Endothelial cell of umbilical vein (primary cell): ENCODE measurements at places on chromosomes 5 and 9. TPM values are rescaled to one million over a fixed set of nuclear protein-coding genes. Genes with fewer than 3 reads are reported as not detected.

The HTR1A gene
- not detected in 2 replicates for total RNA-seq

The TAF7 gene
- total RNA-seq = 55.0 and 62.0 TPM in 2 replicates

The STXBP1 gene
- total RNA-seq = 50.5 and 51.3 TPM in 2 replicates

The PCDHB1 gene
- total RNA-seq = not detected in 2 replicates

The ARL14EPL gene
- 0.58 TPM in 1 of 2 replicates, not detected in the other for total RNA-seq

The AP3B1 gene
- 46.5 and 46.7 TPM in 2 replicates for total RNA-seq

The IQGAP2 gene
- total RNA-seq = 4.7 and 5.7 TPM in 2 replicates

The ZNF483 gene
- 1.8 and 2.0 TPM in 2 replicates for total RNA-seq

The HRCT1 gene
- 1.2 and 5.2 TPM in 2 replicates for total RNA-seq

- H3K36me3 ChIP-seq = no peaks in the 10 kb centered on the region
- no peak overlapping the region for H3K27ac ChIP-seq
- no peak overlapping the region for H3K4me3 ChIP-seq
- H3K4me1 ChIP-seq = peaks cover 19% of the 10 kb centered on the region
- DNase-seq = no peak
- H3K27me3 ChIP-seq = no peaks in the 10 kb centered on the region
Measured at GRCh38 chr5:95709967-95710650, 21.0 kb upstream of the RHOBTB3 start.

- H3K27me3 ChIP-seq = no peaks in the 10 kb centered on the region
- H3K27ac ChIP-seq = no peak overlapping the region
- H3K4me3 ChIP-seq = no peak overlapping the region
- no peak for DNase-seq
Measured at GRCh38 chr9:10339152-10339551, 273.6 kb downstream of the PTPRD start.

GRCh38 chr5:62083247-62083646 lies 222.8 kb upstream of the KIF2A start:
- H3K27ac ChIP-seq = no peak overlapping the region
- H3K27me3 ChIP-seq = peaks cover 2% of the 10 kb centered on the region
- H3K4me3 ChIP-seq = no peak overlapping the region
- no peaks in the 10 kb centered on the region for H3K4me1 ChIP-seq

- H3K27me3 ChIP-seq = no peaks in the 10 kb centered on the region
- no peak overlapping the region for H3K27ac ChIP-seq
- no peak overlapping the region for H3K4me3 ChIP-seq
- no peaks in the 10 kb centered on the region for H3K36me3 ChIP-seq
- DNase-seq = no peak
- no peaks in the 10 kb centered on the region for H3K4me1 ChIP-seq
Measured at GRCh38 chr9:103041961-103042360, 46.8 kb downstream of the CYLC2 start.

DNA sequence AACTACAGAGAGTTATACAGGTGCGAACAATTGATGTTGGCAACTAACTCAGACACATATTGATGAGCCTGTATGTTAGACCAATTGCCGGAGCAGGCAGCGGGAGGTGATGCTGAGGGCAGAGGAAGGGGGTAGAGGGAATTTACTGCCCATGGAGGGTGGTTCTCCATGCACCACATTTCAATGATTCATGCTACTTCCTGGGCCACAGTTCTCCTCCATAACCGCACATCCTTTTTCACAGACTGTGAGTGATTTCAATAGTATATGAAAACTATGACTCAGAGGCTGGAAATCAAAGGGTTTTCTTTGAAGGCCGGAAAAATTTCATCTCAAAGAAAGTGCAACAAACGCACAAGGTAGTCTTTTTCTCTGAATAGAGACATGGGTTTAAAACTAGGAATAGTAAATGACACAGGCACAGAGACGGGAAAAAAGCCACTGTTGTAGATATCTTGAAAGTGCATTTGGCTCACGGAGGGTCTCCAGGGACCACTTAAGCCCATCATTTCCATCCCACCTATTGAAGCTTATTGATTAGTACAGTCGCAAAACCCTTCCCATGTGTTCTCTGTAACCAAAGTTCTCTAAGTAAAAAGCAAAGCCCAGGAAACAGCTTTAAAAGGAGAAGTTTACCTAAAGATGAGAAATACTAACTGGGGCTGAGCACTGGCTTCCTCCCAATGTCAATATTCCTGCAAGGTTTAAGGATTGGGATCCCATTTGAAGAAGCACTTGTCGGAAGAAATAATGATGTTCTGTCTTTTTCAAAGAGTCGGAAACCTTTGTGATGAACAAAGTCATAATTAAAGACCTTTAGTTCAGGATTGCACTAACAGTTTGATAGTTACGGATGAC lies 28.0 kb upstream of the ADAM19 start:
- H3K27me3 ChIP-seq = no peaks in the 10 kb centered on the region
- DNase-seq = peak; percentile 50
- peaks cover 18% of the 10 kb centered on the region for H3K4me1 ChIP-seq
- H3K27ac ChIP-seq = peak overlapping the region; percentile 20
- H3K36me3 ChIP-seq = no peaks in the 10 kb centered on the region
- H3K4me3 ChIP-seq = no peak overlapping the region

GRCh38 chr5:134224888-134225779 lies 739 bp downstream of the PPP2CA start:
- peak overlapping the region; percentile 96 for H3K27ac ChIP-seq
- H3K27me3 ChIP-seq = no peaks in the 10 kb centered on the region
- H3K4me3 ChIP-seq = peak overlapping the region; percentile 91
- H3K36me3 ChIP-seq = peaks cover 3% of the 10 kb centered on the region

GRCh38 chr5:51495672-51496071 lies 112.4 kb downstream of the ISL1 start:
- peak; percentile 19 for DNase-seq
- no peaks in the 10 kb centered on the region for H3K36me3 ChIP-seq
- no peaks in the 10 kb centered on the region for H3K4me1 ChIP-seq
- no peak overlapping the region for H3K27ac ChIP-seq
- H3K4me3 ChIP-seq = no peak overlapping the region

GRCh38 chr9:114366334-114367128 lies 21.3 kb downstream of the AKNA start:
- no peaks in the 10 kb centered on the region for H3K27me3 ChIP-seq
- H3K36me3 ChIP-seq = peaks cover 29% of the 10 kb centered on the region
- no peak for DNase-seq

- no peak for DNase-seq
- no peaks in the 10 kb centered on the region for H3K36me3 ChIP-seq
- no peaks in the 10 kb centered on the region for H3K27me3 ChIP-seq
- no peaks in the 10 kb centered on the region for H3K4me1 ChIP-seq
- no peak overlapping the region for H3K27ac ChIP-seq
- H3K4me3 ChIP-seq = no peak overlapping the region
Measured at GRCh38 chr5:68049053-68049713, 166.4 kb upstream of the PIK3R1 start.

GRCh38 chr5:125142458-125142857 lies 396.0 kb upstream of the ZNF608 start:
- no peaks in the 10 kb centered on the region for H3K27me3 ChIP-seq
- H3K36me3 ChIP-seq = no peaks in the 10 kb centered on the region
- no peak overlapping the region for H3K27ac ChIP-seq
- DNase-seq = peak; percentile 50

DNA sequence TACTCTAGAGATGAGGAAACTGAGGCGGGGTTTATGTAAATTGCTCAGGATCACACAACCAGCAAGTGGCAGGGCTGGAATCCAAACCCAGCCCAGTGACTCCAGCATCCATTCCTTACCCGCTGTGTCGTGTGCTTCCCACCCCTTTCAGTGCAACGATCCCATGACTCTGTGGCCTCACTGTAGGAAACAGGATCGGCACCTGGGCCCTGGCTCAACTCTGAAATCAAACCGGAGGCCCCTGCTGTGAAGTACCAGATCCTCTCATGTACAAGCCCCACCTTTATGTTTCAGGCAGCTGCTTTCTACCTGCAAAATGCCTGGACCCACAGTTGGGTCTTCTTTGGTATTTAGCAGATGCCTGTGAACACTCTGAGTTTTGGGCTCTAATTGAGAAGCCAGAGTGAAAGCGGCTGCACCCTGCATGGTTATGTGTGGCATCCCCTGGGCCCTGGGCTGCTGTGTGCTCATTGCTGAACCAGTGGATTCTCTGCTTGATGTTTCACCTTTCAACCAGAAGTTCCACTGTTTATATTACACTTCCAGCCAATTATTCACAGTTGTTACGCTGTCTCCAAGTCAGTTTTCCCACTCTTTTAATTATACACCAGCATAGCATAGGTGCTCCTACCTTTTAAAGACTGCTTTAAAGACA lies 36.7 kb downstream of the ABLIM3 start:
- peaks cover 20% of the 10 kb centered on the region for H3K4me1 ChIP-seq
- H3K4me3 ChIP-seq = no peak overlapping the region
- no peaks in the 10 kb centered on the region for H3K27me3 ChIP-seq
- no peak for DNase-seq

DNA sequence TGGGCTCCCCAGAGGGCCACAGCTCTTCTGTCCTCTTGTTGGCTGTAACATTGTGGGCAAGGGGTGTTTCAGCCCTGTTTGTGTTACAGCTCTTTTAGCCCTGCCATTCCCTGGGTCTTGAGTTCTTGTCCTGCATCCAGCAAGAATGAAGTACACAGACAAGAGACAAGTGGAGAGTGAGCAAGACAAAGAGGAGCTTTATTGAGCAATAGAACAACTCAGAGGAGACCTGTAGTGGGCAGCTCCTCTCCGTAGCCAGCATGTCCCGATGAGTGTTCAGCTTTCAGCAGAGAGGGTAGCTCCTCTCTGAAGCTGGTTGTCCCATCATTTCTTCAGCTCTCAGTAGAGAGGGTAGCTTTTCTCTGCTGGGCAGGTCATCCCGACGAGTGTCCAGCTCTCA lies 22.9 kb downstream of the JMY start:
- no peak overlapping the region for H3K27ac ChIP-seq
- H3K27me3 ChIP-seq = no peaks in the 10 kb centered on the region
- DNase-seq = no peak
- no peak overlapping the region for H3K4me3 ChIP-seq

GRCh38 chr5:150960791-150961396 lies 56.1 kb upstream of the ZNF300 start:
- H3K4me1 ChIP-seq = no peaks in the 10 kb centered on the region
- no peak overlapping the region for H3K27ac ChIP-seq
- no peaks in the 10 kb centered on the region for H3K27me3 ChIP-seq
- no peaks in the 10 kb centered on the region for H3K36me3 ChIP-seq
- no peak for DNase-seq
